ENCODE measurements at places on chromosomes 5 and 9.
A peak's percentile ranks its signal among the peaks of the same experiment; 100 is the strongest.

DNA sequence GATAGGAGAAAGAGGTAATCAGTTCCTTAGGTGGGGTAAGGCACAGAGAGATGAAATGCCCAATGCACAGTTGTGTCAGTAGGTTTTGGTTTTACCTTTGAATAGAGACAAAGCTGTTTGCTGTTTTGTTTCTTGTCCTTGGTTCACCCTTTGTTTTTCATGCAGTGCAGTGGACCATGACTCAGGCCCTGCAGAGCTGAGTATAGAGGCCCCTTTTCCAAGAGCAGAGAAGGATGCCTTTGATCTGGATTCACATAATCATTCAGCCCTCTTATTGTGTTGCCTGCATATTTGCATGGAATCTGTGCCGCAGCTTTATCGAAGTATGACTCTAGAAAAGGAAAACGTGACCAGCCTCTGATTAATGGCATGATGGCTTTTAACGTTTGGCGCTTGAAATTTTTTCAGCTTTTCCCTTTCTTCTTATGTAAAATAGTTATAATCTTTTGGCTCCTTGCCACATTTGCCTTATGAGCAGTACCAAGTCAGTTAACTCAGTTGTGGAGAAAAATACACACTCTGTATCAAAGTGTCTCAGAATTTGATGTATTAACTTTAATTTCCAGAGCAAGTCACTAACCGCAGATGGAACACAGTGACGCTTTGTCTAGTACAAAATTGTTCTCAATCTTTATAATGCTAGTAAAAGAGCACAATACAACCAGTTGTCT is 197.6 kb downstream of the KDM4C start:
- DNase-seq, result peak; percentile 42

DNA sequence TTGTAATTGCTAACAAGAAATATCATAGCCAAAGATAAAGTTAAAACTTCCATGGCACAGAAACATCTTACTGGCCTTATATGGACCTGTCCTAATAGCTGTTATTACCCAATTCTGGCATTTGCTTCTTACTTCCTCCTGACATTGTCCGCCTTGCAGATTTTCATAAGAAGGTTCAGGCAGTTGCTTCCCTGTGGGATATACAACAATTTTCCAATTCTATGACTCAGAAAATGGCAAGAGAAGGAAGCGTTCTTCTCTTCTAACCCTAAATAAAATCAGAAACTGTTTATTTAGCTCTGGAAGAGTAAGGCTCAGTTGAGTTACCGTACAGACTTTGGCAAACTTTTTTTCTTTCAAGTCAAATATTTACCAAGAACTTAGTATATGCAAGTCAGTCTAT is 1.7 kb downstream of the PRKAA1 start:
- no peak for DNase-seq

GRCh38 chr9:133619791-133620190 is 10.6 kb upstream of the FAM163B start:
- no peak for DNase-seq

- no peak for DNase-seq
Observed at GRCh38 chr9:109383356-109383755, 62.5 kb upstream of the EPB41L4B start.

DNA sequence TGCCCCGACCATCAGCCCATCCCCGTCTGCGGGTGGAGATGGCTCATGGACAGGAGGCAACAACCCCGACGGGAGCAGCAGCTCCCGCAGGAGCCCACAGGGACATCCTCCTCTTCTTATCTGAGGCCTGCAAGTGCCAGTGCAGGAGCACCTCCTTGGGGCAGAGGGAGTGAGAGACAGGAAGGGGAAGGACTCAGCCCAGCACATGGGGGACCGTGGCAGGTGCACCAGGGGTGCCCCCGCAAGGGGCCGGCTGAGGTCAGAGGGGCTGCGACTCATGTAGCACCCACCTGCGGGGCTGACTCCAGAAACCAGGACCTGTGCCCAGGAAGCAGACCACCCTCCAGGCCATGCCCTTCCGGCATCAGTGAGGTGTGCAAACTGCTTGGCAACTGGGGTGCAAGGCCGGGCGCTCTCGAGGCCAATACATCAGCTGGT is 259.8 kb upstream of the ADAMTS16 start:
- no peak for DNase-seq

GRCh38 chr5:98443881-98444280 is 329.6 kb upstream of the RGMB start:
- DNase-seq, result no peak

GRCh38 chr9:77877976-77878375 is 153.6 kb downstream of the GNAQ start:
- DNase-seq, result no peak

GRCh38 chr9:78707080-78707479 is 410.2 kb downstream of the PSAT1 start:
- DNase-seq, result no peak

DNA sequence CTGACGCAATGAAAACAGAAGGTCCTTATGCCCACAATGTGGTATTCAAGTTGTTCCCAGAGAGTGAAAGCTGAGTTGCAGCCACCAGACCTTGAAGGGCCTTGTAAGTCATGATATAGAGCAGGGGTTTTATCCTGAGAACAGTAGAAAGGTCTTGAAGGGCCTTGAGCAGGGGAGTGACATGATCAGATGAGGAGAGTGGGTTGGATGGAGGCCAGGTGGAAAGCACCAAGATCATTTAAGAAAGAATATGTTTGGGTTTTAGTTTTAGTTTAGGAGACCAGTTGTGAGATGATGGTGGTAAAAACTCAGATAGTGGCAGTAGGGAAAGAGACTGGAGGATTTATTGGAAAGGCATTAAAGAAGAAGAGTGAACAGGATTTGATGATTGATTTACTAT is 5.9 kb downstream of the ITGA2 start:
- DNase-seq, result no peak

DNA sequence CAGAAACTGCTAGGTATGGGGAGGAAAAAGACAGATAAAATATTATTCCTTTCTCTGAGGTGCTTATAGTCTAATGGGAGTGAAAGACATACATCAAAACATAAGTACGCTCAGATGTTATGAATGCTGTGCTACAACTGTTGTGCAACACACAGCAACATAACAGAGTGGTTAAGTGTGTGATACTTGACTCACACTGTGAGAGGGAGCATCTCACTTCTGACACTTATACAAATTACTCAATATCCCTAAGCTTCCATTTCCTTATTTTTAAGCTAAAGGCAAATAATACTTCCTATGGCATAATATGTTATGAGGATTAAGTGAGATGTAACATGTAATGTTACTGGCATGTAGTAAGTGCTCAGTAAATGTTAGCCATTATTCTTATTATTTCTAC is 110.6 kb upstream of the FER start:
- no peak for DNase-seq

DNA sequence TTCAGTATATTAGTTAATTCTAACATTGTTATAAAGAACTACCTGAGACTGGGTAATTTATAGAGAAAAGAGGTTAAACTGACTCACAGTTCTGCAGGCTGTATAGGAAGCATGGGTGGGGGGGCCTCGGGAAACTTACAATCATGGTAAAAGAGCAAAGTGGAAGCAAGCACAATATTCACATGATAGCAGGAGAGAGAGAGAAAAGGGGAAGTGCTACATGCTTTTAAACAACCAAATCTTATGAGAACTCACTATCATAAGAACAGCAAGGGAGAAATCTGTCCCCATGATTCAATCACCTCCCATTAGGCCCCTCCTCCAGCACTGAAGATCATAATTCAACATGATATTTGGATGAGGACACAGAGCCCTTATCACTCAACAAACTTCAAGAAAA is 324.9 kb downstream of the ZNF608 start:
- DNase-seq, result no peak

GRCh38 chr9:16058131-16058549 is 505.3 kb downstream of the CCDC171 start:
- no peak for DNase-seq

GRCh38 chr5:137584262-137584661 is 85.1 kb upstream of the SPOCK1 start:
- DNase-seq, result no peak

- DNase-seq, result no peak
Observed at GRCh38 chr9:33158843-33159776, 8.0 kb downstream of the B4GALT1 start.

- DNase-seq, result no peak
Observed at GRCh38 chr5:124729720-124730359, 16.6 kb downstream of the ZNF608 start.

DNA sequence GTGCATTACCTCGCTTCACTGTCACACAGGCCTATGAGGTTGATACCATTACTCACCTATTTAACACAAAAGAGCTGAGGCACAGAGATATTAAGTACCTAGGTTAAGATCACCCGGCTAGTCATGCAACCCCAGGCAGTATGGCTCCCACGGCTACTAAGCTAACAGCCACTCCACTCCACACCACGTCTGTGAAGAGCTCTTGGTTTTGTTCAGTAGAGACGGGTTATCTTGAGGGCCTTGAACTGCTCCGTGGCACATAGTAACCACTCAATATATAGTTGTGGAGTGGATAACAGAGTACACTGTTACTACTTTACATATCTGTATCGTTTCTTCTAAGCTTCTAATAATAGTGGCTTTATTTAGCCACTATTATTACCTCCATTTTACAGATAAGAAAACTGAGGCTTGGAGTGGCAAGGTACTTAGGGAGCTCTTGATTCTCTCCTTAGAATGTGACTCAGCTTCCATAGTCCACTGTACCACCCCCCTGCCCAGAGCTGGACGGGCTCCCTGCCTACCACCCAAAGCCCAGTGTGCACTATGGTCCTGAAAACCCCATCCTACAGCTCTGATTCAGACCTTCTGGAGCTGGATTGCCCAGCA is 1.0 kb upstream of the CORO2A start:
- no peak for DNase-seq

DNA sequence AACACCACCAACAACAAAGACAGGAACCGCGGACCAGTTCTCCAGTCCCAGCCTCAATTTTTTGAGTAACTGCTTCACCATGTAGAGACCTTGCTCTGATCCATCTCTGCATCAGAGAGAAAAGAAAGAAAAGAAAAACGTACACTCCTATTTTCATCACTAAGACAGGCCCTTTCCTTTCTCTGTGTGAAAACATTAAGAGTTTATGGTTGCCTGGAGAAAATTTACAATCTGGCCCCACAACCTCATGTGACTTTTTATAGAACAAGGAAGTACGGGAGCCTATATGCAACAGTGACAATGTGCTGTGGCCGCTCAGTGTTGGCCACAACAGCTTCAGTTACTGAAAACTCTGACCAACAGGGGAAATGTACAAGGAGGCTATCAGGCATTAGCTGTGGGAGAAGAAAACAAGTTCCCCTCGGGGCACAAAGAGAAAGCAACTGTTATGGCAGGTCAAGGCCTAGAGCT is 272.9 kb upstream of the PTGER4 start:
- DNase-seq, result peak; percentile 34

DNA sequence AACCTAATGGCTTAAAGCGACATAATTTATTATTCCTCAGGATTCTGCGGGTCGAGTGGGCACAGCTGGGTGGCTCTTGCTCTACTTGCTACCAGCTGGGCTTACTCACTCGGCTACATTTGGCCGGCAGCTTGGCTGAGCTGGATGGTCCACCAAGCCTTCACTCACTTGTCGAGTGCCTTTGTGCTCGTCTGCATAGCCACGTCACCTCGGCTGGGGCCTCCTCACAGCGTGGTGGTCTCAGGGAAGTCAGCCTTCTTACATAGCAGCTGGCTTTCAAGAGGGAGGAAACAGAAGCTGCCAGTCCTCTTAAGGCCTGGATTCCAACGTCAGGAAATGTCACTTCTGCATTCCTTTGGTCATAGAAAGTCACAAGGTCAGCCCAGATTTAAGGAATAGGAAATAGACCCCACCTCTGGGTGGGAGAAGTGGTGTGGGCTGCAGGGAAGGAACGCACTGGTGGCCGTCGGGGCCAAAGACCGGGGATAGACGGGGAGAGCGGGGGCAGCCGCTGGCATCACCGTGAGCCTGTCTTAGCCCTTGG is 75.1 kb upstream of the RUFY1 start:
- DNase-seq, result peak; percentile 78

- DNase-seq, result peak; percentile 48
Observed at GRCh38 chr9:4547016-4547415, 56.7 kb downstream of the SLC1A1 start.

DNA sequence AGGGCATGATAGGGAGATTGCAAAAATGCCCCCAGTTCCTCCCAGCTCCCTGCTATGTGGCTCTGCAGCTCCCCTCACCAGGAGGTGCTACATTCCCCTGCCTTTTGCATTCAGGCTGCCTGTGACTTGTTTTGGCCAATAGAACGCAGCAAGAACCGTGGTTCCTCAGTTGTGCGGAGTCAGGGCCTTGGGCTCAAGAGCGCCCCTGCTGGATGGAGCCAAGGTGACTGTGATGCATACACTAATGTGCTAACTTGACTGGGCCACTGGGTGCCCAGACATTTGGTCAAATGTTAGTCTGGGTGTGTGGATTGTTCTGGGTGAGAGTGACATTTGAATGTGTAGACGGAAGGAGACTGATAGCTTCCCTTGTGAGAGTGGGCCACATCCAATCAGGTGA is 123.3 kb upstream of the MVB12B start:
- DNase-seq, result no peak

DNA sequence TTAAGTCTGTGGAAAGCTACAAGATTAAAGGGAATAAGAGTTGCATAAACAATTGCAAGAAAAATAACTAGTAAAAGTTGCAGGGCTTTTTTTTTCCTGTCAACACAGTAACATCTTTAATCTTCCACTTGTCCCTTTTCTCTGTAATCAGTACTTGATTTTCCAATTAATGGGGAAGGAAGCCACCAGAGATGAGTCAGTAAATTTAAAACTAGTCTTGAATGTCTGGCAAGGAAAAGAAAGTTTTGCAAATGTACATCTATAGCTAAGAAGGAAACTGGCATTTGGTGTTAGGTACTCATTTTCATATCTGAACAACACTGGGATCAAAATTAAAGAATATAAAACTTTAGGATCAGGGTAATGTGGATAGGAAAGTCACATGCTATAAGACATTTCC is 17.1 kb downstream of the DAP start:
- no peak for DNase-seq

DNA sequence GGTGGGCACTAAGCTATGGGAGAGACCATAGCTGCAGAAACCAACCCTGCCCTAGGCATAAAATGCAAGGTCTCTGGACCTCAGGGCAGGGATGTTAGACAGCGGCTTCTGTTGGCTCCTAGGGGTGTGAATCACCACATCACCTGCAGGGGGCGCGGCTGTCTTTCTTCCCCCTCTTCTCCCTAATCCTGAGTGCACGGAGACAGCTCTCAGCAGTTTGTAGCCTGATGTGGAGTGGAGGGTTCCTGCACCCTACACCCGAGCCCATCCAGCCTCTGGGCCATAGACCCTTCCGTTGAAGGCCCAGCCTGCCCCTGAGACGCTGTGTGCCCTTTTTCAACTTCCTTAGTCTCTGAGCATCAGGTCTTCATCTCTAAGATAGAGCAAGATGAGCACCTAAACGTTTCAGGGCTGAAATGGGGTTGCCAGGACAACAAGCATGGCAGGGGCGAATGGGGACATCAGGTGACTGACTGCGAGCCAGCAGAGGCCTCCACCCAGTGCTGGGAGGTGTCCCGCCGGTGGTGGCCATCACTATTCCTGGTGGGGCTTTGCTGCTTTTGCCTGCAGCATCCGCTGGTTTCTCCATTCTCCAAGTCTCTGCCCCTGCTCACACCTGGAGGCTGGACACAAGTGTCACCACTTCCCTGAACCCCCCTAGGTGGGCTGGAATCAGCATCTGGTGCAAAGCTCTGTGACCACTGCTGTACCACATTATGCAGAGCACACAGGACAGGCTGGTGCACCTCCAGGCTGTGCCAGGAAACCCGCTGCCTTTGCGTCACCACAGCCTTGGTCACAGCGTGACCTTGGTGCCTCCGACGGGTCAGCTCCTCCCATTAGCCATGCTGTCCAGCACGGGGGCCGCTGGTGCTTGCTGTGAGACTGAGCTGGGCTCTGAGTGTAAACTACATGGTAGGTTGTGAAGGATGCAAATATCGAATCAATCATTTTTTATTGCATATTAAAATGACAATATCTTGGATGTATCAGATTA is 2.5 kb upstream of the SEC16A start:
- peak; percentile 80 for DNase-seq

Data from renal pelvis (tissue), 12 donors.